Mucosa of descending colon (tissue), 3 donors: ENCODE measurements at places on chromosomes 2 and 18.

GRCh38 chr18:48675352-48675761, 136.5 kb downstream of the CTIF start:
- peak; percentile 89 for DNase-seq

GRCh38 chr2:196177124-196177523, 5.7 kb upstream of the STK17B start:
- no peak for DNase-seq

- no peak for DNase-seq
Measured at GRCh38 chr2:184780944-184781343, 182.6 kb downstream of the ZNF804A start.

DNA sequence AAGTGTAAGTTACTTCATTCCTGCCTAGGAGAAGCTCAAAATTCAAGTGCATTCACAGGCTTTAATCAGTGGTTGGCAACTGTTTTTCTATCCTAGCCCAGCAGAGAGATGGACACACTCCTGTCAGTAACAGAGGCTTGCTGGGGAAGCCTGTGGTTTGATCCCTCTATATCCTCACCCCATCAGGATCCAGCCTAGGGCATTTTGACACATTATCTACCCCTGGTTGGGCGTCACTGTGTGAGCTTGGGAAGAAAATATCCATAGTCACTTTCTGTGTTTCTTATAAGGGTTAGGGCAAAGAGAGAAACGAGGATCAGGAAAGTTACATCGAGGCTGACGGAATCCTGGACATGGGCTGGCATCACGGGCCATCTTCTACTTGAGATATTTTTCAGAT, 10.0 kb downstream of the NT5DC4 start:
- no peak for DNase-seq

GRCh38 chr18:24561369-24561965, 101.0 kb downstream of the HRH4 start:
- no peak for DNase-seq

DNA sequence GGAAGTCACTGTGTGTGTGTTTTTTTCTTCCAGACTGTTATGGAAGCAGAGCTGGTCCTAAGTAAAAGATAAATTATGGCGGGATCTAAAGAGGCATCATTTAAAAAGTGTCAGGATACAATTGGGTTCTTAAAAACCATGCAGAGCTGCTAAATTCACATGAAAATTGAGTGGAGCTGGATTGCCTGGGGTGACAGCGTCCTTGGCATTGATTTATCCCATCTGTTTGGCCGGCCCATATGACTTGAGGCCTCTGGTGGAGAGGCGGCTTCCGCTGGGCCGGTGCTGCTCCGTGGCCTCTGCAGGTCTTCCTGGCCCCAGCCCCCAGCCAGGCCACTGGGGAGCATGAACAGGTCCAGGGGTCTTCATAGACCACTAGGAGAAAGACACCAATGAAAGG, 165.5 kb downstream of the GLI2 start:
- DNase-seq: no peak

- no peak for DNase-seq
Measured at GRCh38 chr18:6604573-6604941, 125.0 kb upstream of the ARHGAP28 start.

- no peak for DNase-seq
Measured at GRCh38 chr18:29060349-29060748, 883.4 kb upstream of the CDH2 start.

DNA sequence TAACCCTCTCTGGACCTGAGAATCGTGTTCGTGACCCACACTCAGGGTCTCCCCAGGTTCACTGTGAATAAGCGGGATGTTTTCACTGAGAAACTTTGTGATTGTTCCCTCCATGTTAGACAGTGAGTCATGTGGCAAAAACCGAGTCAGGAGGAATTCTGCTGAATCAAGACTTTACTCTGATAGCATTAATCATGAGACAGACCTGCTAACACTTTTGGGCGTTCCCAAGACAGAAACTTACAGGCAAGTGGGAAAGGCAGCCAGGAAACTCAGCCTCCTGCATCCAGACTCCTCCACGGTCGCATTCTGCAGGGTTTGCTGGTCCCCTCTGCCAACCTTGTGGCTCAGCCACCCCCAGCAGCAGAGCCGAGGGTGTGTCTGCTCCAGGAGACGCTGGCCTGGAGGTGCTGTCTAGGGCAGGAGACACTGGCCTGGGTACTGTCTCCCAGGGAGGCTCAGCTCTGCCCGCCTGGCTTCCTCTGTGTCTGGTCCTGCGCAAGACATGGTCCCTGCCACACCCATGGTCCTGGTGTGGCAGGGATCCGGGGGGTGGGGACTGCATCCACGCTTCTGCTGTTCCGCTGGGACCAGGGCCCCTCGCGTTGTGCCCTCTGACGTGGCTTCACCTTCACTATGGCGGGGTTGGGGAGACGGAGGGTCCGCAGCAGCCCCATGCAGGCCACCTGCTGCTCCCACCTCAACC, 177.4 kb downstream of the TWIST2 start:
- DNase-seq: no peak

- DNase-seq: no peak
Measured at GRCh38 chr2:196980473-196980872, 54.0 kb upstream of the PGAP1 start.

DNA sequence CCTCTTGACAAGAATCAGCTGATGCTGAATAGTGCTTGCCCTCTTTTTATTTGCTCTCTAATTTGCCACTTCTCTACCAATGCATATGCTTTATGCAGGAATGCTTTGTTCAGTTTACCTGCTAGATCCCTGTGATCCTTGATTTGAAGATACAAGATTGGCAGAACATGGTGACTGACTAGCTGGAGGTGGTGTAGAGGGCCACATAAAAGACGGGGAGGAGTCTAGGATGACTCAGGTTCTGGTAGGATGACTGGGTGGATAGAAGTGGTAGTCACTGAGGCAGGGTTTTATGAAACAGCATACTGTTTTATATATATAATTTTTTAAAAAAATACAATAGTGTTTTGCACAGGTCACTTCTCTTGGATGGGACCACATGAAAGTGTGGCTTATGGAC, 6.3 kb upstream of the ADGRF3 start:
- no peak for DNase-seq

DNA sequence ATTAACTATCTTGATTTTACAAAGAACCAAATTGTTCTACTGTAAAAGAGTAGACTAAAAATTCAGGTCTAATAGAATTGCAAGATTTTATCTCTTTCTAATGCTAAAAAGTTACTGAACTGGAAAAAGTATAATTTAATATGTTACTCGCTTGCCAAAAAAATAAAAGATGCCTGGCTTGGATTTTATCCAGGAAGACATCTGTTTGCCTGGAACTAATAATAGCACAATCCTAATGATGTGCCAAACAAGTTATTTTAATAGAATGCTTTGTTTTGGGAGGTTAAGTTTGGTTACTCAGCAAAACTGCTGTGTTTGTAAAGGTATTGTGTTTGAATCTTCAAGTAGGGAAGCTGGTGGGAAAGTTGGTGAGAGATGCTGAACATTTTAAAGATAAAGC, 19.4 kb upstream of the ZSWIM2 start:
- DNase-seq: no peak
